ENCODE measurements at places on chromosomes 6 and 20.

DNA sequence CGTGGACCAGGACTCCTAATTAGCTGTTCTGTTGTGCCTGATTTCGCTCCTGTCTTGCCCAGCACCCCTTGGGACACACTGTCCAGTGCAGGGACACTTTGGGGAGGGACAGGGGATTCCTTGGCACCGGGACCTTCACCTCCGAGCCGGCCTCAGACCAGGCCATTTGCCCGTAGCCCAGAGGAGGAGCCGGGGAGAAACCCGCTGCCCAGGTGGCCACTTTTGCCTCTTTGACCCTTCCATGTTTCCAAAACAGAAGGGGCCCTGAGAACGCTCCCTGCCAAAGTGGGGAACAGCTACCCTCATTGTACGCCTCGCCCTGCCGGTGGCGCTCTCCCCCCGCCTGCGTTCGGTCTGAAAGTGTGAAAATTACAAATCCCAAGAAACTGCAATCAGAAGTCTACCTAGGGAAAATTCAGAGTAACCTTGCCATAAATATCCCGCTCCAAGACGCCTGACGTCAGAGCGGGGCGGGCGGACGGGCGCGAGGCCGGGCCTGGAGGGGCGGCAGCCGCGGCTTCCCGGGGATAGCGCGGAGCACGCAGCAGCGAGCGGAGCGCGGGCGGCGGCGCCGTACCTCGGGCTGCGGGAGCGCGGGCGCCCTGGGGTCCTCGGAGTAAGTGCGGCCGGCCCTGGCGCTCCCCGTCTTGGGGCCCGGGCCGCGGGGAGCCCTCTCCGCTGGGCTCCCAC, at the start of gene DAAM2:
Gene DAAM2, plus strand, starts transcription at position 527 of the 690 bp plus-strand sequence. CDS start 63,927 bp downstream, outside the sequence.
- DNase-seq = no peak

DNA sequence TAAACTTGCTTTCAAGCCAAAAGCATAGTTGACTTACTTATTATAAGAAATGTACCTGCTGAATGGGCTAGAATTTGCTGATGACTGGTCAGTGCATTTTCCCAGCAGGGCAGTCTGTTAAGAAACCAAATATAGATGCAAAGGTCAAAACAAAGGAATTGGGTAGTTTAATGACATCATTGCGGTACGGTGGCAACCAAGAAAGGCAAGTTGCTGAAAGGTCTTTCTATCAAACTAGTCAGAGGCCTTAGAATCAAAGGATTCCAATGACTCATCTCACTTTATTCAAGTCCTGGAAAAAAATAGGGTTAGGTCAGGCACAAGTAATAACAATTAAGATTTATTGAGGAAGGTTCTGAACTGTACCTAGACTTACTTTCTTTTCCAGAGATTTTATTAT, 76.4 kb downstream of the KIZ start:
- DNase-seq = no peak

GRCh38 chr6:65545920-65546319, 161.1 kb downstream of the EYS start:
- no peak for DNase-seq

- no peak for DNase-seq
These were observed 561.3 kb upstream of the CDH4 start for GRCh38 chr20:60690771-60691170.

DNA sequence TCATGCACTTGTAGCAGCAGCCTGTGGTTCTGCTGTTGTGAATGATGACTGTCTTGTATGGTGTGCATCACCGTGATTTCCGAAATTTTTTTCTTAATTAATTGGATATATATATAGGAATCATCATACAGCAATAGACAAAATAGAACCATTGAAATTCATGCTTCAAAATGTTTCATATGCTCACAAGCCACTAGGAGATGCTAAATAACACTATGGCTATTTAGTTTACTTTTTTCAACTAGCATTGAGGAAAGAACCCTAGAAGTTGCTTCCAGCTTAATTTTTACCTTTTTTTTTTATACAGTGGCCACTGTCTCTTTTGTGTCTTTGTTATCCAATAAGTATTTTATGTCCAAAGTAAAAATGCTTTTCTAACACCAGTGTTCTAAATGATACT, 485.4 kb downstream of the CDKAL1 start:
- no peak for DNase-seq

DNA sequence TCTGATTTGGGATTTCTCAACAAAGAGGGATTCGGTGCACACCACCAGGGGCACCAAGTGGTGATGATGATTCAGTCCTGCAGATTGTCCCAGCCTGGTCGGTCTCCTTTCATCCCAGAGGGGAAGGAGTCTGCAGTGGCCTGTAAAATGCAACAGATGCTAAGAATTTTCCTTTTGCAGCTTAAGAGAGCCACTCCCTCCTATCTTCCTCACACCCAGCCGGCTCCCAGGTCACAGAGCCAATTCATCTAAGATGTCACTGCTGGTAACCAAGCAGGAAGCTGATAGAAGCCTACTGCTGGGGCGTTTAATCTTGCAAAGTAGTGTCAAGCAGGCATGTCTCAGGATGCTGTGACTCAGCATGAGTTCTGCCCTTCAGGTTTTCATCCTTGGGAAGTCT, 203.8 kb upstream of the LRFN2 start:
- no peak for DNase-seq

- no peak for DNase-seq
These were observed 2.9 kb downstream of the DXO start for GRCh38 chr6:31968791-31969711.

- DNase-seq = no peak
These were observed 1.7 kb upstream of the KIF25 start for GRCh38 chr6:167995731-167996151.

DNA sequence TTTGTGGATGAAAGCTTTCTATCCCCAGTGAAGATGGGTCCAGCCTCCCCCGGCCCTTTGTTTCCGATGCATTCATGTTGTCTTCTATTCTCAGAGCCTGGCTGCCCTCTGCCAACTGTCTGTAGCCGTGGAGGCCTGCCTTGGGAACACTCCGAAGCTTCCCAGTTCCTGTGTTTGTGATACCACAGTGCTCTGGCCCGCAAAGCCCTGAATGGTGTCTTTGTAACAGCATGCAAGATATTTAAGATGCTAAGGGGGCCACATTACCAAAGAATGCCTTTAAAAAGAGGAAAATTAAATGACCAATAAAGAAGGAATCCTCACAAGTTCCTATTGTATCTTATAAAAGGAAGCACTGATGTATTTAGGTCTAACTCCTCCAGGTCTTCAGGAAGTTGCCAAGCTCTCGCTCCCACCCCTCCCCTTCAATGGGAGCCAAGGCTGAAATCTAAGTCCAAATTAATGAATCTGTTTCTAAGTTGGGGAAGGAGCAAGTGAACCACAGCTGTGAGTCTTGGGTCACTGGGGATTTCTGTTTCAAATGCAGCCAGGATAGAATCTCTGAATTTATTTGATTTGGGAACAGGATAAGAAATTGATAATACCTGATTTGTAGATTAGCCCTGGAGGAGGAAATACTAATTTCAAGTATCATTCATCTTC, 596.1 kb downstream of the QKI start:
- DNase-seq = no peak

DNA sequence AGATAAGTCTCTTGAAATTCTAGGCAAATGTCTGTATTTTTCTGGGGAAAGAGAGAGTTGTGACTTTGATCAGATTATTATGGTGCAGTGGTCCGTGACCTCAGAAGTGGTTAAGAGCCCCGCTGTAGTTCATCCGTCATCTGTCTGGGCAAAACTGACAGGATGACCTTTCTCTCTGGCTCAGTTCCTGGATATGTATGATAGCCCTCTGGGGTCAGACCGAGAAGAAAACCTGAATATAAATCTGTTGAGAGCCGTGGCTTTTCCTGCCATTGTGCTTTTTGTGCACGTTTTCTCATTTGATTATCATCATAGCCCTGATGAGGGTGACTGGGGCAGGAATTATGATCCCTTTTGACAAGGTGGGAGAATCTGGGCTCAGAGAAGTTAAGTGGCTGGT, 26.5 kb downstream of the GHRH start:
- DNase-seq = no peak

GRCh38 chr20:44856442-44856841, 29.1 kb upstream of the YWHAB start:
- no peak for DNase-seq

GRCh38 chr20:34104059-34104458, 8.0 kb downstream of the EIF2S2 start:
- no peak for DNase-seq

DNA sequence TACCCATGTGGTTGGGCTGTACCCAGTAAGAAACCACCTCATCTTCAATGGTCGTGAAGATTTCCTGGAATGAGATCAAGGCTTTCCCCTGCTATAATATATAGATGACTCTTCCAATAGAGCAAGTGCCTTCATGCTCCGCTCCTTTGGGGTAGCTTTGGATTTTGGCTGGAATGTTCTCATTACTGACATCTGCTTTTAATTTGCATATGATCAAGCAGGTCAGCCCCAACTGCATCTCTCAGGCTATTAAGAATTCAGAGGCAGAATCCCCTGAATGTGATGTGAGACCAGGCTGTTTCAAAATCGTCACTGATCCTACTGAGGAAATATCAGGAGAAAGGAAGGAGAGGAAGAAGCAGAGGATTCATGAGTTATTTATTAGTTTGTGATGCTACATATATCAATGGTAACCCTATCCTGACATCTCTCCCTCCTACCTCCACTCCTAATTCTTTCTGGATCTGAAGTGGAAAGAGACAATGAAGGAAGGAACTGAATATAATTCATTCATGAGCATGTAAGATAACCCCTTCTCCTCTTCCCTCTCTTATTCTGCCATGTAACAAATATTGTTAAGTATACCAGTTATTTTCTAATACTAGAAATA, 47.6 kb upstream of the FUCA2 start:
- no peak for DNase-seq

DNA sequence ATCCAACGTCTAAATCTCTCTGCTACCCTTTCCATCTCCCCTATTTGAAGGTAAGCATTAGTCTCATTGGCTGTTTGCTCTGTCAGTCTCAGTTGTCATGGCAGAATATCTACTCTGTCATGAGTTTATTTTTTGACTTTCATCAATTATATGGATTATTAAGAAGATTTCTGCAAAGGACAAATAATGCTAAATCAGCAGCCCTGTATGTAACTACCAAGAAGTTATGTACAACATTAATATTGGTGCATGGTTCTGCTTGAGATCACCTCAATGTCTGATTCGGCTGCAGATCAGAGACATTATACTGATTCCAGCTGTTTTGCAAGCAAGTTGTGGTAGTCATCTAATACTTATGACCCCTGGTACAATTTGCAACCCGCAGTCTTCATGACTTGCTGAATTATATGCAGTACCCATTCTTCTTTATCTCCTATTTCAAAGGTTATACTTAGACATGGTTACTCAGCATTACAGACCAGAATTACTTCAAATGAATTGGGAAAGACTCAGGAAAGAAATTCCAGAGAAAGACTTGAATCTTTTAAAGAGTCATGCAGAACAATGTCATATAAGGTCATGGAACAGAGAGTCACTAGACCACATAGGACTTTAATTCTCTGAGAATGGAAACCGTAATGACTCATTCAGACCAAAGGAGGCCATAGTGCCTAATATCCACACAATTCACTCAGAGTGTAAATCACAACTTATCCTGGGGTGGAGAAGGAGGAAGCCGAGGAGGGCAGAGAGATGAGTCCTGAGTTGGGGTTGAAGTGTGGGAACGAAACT, 201.4 kb downstream of the IBTK start:
- DNase-seq = no peak

- no peak for DNase-seq
These were observed 21.6 kb downstream of the NAPB start for GRCh38 chr20:23399568-23400241.

GRCh38 chr6:4192627-4193026, 57.3 kb upstream of the ECI2 start:
- DNase-seq = no peak

DNA sequence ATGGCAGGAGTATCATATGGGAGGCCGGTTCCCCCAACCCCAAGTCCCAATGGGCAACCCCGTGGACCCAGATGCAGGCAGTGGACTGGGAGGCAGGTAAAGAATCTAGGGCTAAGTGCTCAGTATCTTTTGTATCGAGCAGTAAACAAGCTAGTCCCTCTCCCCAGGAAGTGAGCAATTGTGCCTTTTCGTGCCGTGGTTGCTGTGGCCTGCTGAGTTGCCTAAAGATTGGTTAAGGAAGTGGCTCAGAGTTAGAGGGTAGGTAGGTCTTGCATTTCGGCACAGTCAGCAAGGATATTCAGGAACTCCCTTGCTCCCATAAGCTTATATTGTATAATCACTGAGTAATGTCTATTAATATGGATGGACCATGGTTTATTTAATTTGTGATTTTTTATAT, 1.3 kb upstream of the DNAH8 start:
- peak; percentile 52 for DNase-seq

DNA sequence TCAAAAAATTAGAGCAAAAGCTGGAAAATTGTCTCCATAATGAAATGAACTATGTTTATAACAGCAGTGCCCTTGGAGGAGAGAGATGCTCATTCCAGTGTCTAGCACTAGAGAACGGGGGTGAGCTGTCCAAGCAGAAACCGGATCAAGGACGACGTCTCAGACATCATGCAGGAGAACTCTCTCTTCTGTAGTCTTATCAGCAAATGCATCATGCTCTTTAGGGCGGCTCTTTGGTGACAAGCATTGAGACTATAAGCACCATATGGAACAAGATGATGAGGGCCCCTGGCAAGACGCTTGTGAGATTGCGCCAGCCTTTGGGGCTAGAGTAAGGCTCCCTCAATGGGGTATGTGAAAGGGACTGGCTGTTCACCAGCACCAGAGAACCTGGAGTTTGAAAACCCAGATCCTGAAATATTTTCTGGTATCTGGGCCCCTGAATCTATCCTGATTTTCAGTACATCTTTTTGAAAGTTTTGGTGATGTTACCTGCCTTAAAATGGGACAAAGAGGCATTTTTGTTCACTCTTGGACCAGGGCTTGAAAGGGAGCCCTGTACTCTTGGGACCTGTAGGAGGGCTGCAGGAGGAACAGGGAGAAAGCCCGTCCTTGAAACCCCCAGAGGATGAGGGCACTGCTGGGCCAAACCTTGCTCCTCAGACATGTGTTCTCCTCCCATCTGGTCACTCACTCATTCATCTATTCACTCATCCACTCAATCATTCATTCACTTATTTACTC, 127.6 kb downstream of the TTLL2 start:
- no peak for DNase-seq

GRCh38 chr6:97909380-97909779, 626.4 kb upstream of the MMS22L start:
- no peak for DNase-seq

GRCh38 chr20:41331731-41332130, 8.9 kb upstream of the LPIN3 start:
- no peak for DNase-seq

DNA sequence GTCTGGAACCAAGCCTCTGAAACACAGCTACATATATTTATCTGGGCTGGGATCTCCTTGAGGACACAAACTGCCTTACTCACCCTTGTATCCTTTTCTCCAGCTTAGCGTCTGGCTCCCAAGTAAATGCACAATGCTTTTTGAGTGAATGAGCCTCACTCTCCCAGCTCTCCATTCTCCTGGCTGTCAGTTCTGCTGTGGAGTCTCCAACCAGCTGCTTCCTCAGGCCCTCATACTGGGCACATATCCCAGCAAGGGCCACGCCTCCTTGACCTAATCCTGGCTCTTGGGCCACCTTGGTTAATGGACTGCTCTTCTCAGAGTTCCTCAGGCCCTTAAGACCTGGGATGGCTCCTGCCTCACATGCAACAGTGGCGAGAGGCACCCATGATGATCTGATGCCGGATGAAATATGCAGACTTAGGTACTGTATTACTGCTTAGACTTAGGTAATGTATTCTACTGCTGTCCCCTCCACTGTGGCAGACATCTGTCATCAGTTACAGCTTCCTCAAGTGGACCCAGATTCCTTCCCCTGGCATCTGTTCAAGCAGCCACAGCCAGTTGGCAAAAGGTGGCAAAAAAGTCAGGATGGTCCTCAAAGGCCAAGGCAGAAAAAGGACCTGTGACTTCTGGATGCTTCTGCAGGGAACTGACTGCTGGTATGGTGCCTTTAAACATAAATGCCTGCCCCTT, 16.5 kb downstream of the SNHG17 start:
- DNase-seq = no peak

All from CD4-positive, alpha-beta T cell treated with Interleukin-17A for 1 hour (primary cell).